ENCODE measurements at places on chromosomes 5 and 9. TPM values are rescaled to one million over a fixed set of nuclear protein-coding genes. Genes with fewer than 3 reads are reported as not detected.

Gene SPAG8
- total RNA-seq, result 0.46 TPM

DNA sequence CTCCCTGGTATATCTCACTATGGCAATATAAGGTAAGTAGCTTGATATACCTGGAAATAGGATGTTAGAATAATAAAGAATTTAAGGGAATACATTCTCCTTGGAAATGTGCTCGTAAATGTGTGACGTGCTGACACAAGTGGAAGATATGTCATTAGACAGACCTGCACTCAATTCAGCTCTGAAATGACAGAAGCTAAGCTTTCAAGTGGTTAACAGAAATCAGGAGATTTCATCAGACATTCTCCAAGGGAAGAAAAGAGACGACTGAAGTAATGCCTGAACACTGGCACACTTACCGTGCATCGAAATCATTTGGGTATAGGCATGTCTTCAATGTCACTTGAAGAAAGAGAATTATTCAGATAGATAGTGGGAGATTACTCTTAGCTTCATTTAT lies 933.3 kb upstream of the CTNND2 start:
- H3K4me3 ChIP-seq, result no peak overlapping the region
- no peaks in the 10 kb centered on the region for H3K36me3 ChIP-seq
- no peak for DNase-seq
- H3K27me3 ChIP-seq, result no peaks in the 10 kb centered on the region
- H3K27ac ChIP-seq, result no peak overlapping the region

- no peaks in the 10 kb centered on the region for H3K36me3 ChIP-seq
- no peak for DNase-seq
- no peak overlapping the region for H3K4me3 ChIP-seq
These were observed 5.2 kb upstream of the TCERG1 start for GRCh38 chr5:146441896-146442295.

DNA sequence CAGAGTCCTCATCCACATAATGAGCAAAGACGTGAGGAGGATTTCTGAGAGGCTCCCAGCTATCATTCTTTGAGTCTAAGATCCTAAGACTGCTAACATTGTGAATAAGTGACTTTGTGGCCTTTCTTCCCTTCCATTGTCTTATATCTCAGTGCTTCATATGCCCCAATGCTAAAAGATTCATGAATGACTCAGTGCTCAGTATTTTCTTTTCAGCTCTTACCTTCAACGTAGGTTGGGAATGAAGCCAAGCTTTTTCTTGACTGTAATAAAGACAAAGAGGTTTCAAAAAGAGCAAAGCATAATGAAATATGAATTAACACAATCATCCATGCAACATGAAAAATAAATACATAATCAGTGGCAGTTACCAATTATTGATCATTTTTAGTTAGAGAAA lies 146.4 kb downstream of the ENTREP1 start:
- no peak for DNase-seq
- H3K4me1 ChIP-seq, result no peaks in the 10 kb centered on the region
- no peak overlapping the region for H3K27ac ChIP-seq

Gene ZNF474
- not detected for total RNA-seq

DNA sequence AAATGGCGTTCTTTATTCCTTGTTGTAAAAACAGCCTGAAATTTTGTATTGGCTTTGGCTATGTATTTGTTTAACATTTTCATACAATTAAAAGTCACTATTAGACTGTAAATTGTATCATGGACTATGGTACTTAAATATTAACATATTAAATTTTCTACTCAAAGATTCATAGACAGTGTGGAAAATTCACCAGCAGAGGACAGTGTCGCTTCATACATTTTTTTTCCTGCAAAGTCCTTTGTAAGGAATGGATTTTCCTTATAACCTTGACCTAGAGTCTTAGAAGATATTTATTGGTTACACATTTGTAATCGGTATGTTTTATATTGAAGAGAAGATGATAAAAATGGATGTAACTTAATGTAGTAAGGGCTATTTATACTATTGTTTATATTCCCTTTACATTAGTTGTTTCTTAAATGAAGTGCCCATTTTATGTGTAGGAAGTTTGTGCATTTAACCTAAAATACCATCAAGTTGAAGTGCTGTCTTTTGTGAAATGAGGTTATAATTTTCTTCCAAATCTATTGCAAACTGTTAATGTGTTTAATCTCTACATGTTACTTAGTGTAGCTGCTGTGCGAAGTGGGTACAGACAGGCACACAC lies 150.1 kb downstream of the KDM4C start:
- no peak overlapping the region for H3K27ac ChIP-seq
- no peak for DNase-seq
- H3K27me3 ChIP-seq, result no peaks in the 10 kb centered on the region
- no peak overlapping the region for H3K4me3 ChIP-seq
- peaks cover 3% of the 10 kb centered on the region for H3K4me1 ChIP-seq

DNA sequence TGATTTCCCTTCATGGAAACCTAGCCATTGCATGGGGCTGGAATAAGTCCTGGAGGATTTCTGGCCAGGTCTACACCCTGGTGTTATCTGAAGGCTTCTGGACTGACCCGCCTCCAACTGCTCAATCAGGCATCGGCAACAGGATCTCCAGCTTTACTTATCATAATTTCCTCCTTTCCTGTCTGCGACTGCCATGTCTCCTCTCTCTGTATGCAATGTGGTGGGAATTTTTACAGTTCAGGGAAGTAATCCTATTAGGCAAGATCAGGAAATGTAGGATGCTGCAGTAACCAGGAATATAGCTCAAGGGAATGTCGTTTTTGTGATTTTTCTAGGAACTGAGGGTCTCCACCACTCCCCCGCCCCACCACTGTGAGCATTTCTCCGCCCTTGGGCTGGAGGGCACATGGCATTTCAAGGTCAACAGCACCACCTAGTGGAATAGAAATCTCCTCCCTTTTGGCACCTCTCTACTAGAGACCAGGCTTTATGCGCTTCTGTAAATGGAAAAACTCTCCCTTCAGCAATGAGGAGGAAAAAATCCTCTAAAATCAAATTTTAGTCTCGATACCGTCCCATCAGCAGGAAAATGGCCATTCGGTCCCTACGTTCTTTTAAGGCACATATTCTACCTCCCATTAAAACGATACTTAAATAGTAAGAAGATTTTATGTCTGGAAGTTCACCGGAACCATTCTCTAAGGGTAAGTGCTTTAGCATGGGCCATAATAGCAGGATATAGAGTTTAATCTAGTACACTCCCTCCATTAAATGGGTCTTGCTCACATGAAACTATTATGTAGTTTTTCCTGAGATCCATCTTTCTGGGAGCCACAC lies 93.0 kb downstream of the YTHDC2 start:
- H3K27ac ChIP-seq, result no peak overlapping the region
- no peaks in the 10 kb centered on the region for H3K27me3 ChIP-seq
- DNase-seq, result peak; percentile 74

Gene SARDH
- total RNA-seq, result 5.3 TPM

GRCh38 chr9:14640967-14641366 lies 52.3 kb downstream of the ZDHHC21 start:
- H3K27me3 ChIP-seq, result no peaks in the 10 kb centered on the region
- no peaks in the 10 kb centered on the region for H3K4me1 ChIP-seq
- no peak overlapping the region for H3K27ac ChIP-seq
- H3K36me3 ChIP-seq, result no peaks in the 10 kb centered on the region
- H3K4me3 ChIP-seq, result no peak overlapping the region
- DNase-seq, result no peak

- H3K4me3 ChIP-seq, result no peak overlapping the region
- H3K27ac ChIP-seq, result no peak overlapping the region
- no peaks in the 10 kb centered on the region for H3K36me3 ChIP-seq
- no peaks in the 10 kb centered on the region for H3K27me3 ChIP-seq
- DNase-seq, result no peak
These were observed 76.2 kb downstream of the C7 start for GRCh38 chr5:40985501-40985900.

- no peak for DNase-seq
- H3K27me3 ChIP-seq, result no peaks in the 10 kb centered on the region
- peaks cover 48% of the 10 kb centered on the region for H3K36me3 ChIP-seq
- H3K27ac ChIP-seq, result no peak overlapping the region
These were observed 61.3 kb upstream of the LRRTM2 start for GRCh38 chr5:138936225-138936967.

GRCh38 chr5:134837530-134838181 lies 8.1 kb upstream of the C5orf24 start:
- H3K27me3 ChIP-seq, result no peaks in the 10 kb centered on the region
- no peak for DNase-seq
- no peak overlapping the region for H3K4me3 ChIP-seq
- H3K4me1 ChIP-seq, result no peaks in the 10 kb centered on the region

DNA sequence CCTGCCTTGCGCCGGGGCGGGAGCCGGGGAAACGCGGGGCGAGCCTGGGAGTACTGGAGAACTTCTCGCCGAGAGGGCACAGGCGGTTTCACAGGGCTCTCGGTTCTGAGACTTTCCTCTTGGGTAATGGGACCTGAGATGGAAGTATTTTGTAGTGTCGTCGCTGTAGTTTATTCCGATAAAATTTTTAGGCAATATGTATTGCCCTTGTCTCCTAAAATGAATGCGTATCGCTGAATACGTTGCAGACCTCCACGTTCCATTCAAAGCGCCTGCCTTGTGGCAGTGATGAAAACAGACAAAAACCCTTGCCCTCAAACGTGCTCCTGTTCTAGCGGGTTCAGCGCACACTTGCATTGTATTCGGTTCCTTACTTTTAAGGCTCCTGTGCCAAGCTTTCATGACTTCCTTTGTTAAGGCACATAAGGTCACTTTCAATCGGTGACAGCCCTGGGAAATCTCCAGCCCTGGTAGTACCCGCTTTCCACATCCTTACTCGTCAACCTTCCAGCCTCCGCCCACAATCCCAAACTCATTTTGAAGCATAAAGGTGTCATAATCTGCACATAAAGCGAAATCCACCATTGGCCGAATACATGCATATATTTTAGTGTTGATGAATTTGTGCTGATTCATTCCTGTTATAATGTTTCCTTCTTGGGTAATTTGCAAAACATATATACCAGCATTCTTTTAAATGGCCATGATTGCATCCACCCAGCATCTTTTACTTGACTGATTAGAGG lies 694 bp downstream of the RMI1 start:
- H3K4me1 ChIP-seq, result no peaks in the 10 kb centered on the region
- DNase-seq, result no peak
- peaks cover 36% of the 10 kb centered on the region for H3K36me3 ChIP-seq

Gene DPYSL3
- total RNA-seq, result 510 TPM

DNA sequence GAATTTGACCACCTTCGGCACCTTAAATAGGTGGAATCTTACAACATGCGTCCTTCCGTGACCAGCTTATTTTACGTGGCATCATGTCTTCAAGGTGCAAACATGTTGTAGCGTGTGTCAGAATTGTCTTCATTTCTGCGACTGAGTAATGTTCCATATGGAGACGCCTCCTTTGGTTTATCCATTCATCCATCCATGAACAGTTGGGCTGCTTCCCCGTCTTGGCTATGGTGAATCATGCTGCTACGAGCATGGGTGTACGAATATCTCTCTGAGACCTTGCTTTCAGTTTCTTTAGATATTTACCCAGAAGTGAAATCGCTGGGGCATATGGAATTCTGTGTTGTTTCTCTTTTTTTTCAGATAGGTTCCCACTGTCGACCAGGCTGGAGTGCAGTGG lies 391.9 kb upstream of the IRX2 start:
- no peak for DNase-seq
- H3K4me3 ChIP-seq, result no peak overlapping the region
- no peaks in the 10 kb centered on the region for H3K27me3 ChIP-seq
- H3K4me1 ChIP-seq, result no peaks in the 10 kb centered on the region

DNA sequence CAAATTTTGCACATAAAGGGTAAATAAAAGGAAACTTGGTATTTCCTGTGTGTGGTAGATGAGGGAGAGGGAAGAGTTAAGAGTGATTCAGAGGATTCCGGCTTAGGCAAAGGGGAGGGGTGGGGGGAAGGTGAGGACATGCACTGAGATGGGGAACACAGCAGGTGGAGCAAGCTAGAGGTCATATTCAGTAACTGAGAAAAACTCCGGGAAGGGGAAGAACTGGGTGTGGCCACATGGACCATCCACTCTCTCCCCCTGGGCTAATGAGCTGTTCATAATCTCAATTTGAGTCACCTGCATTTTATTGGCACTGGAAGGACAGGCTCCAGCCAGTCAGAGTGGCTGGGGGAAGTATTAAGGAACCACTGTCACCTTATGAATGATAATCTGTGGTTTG lies 45.1 kb upstream of the UGCG start:
- no peak overlapping the region for H3K4me3 ChIP-seq
- H3K27me3 ChIP-seq, result no peaks in the 10 kb centered on the region
- no peak overlapping the region for H3K27ac ChIP-seq
- peak; percentile 33 for DNase-seq

DNA sequence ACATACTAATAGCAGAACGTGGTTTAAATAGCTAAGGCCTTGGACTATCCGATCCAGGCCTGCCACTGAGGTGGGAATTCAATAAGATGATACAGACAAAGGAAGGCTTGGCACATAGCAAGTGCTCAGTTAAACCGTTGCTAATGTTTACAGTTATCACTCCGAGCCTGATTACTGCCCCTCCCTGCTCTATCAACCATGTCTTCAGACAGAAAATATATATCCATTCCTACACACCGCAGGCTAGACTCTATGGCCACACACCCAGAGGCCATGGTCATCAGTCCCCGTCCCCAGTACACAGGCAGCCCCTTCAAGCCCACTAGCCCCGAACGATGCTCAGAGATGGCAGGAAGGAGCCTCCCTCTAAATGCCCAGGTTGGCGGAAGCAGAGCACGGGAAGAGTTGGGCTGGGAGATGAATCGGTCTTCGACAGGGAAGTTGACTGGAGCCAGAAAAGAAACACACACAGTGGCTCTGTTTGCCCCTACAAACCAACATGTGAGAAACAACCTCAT lies 49.7 kb upstream of the STXBP1 start:
- peaks cover 3% of the 10 kb centered on the region for H3K4me1 ChIP-seq
- DNase-seq, result no peak
- no peaks in the 10 kb centered on the region for H3K27me3 ChIP-seq
- H3K27ac ChIP-seq, result no peak overlapping the region
- H3K4me3 ChIP-seq, result no peak overlapping the region

Gene NR2F1
- total RNA-seq, result not detected

DNA sequence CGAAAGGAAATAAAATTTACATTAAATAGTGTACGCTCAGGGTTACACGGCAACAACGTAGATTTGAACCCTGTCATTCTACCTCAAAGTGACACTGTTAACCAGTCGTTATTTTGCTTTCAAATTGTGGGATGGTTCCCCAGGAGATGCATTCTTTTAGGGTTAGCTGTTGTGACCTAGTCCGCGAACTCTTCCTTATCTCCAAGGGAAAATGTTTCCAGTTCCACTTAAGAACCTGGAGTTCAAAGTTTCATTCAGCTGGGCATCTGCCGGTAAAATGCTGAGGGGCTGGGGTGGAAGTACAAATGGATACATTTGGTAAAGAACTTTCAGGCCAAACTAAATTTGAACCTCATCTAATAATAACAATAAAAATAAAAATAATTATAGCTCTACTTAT lies 264.6 kb downstream of the NR3C1 start:
- H3K4me3 ChIP-seq, result no peak overlapping the region
- no peak overlapping the region for H3K27ac ChIP-seq
- H3K27me3 ChIP-seq, result no peaks in the 10 kb centered on the region
- no peaks in the 10 kb centered on the region for H3K4me1 ChIP-seq
- no peak for DNase-seq
